ENCODE measurements at places on chromosomes 2 and 18.

DNA sequence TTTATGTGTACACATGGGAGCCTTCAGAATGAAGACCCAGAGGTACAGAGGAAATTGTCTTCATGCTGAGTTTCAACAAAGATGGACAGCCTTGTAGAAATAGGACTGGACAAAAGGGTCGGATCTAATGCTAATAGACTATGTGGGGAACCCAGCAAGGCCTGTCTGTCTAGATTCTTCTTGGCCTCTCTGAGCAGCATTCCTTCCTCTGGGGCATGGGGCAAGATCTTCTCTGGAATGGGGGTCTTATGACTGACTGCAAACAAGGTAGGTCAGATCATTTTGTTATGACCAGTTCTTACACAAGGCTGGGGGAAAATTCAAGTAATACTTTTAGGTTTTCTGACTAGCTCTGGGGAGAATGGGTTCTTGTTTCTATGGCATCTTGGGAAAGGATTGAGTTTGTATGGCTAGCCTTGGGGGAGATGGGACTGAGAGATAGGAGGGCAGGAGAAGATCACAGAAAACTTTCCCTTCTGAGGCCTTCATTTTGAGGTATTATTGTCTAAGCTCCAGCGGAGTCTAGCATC, 14.3 kb downstream of the SPATA3 start:
- no peak for DNase-seq

GRCh38 chr2:105329197-105329554, 359 bp downstream of the TGFBRAP1 start:
- no peak for DNase-seq

- DNase-seq: no peak
Measured at GRCh38 chr2:60710707-60711106, 45.4 kb upstream of the PAPOLG start.

GRCh38 chr2:205556357-205556756, 125.9 kb upstream of the NRP2 start:
- no peak for DNase-seq

DNA sequence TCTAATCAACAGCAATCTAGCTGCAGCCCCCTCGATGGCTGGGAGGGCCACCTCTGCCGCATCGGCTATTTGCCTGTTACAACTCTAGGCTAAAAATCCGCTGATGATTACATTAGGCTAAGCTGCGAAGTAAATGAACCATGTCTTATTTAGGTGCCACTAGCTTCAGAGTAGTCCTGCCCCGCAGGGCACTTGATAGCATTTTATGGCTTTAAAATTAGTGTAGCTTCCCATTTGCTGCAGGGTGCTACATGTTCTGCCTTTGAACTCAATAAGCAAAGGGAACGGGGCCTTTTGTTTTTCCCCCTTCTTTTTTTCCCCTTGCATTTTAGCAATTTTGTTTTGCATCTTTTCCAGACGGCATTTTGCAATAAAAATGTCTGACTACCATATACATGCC, 270.2 kb downstream of the GBX2 start:
- no peak for DNase-seq

DNA sequence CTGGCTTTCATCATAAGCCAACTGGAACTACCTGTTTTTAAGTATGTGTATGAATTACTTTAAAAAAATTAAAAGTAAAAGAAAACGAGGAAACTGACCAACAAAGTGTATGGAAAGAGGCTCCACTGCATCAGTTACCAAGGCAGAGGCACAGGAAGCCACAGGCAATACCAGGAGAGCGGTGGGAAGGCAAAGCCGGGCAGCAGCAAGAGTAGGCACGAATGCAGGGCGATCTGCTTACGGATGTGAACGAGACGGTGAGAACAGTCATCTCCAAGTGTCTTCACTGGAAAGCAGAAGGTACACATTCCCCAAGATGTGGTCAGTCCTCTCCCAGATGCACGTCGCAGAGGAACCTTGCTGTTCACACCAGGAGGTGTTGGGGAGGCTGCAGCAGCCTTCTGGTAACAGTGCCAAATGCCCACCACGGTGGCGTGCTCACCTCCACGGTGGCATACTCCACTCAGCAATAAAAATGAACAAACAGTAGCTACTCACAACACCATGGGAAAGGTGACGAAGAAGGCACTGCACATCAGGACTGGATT, 43.1 kb downstream of the HS6ST1 start:
- no peak for DNase-seq

DNA sequence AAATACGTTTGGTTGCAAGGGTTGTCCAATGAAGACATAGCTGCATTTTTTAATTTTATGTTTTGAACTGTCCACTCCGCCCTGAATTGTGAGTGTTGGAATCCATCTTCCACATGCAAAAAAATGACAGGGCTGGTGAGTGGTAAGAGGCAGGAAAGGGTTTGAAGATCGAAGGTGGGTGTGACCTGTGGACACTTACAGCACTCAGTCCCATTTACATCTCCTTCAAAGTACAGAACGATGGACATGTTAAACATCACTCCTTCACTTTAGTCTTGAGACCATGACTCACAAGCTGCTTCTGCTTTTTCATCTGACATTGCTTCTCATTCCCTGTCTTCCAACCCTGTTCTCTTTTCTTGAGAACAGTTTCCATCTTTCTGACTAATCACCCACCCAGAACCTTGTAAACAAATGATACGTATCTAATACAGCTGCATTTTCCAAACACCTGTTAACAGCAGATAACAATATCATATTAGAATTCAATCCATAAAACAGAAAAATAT, 179.3 kb downstream of the ZNF516 start:
- DNase-seq: no peak

DNA sequence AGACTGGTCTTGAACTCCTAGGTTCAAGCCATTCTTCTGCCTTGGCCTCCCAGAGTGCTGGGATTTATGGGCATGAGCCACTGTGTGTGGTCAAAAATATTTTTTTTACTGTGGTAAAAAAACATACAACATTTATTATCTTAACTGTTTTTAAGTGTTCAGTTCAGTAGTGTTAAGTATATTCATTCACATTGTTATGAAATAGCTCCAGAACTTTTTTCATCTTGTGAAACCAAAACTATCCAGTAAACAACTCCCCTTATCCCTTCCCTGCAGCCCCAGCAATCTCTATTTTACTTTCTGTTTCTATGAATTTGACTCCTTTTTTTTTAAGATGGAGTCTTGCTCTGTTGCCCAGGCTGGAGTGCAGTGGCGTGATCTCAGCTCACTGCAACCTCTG, 9.3 kb downstream of the RMC1 start:
- no peak for DNase-seq

DNA sequence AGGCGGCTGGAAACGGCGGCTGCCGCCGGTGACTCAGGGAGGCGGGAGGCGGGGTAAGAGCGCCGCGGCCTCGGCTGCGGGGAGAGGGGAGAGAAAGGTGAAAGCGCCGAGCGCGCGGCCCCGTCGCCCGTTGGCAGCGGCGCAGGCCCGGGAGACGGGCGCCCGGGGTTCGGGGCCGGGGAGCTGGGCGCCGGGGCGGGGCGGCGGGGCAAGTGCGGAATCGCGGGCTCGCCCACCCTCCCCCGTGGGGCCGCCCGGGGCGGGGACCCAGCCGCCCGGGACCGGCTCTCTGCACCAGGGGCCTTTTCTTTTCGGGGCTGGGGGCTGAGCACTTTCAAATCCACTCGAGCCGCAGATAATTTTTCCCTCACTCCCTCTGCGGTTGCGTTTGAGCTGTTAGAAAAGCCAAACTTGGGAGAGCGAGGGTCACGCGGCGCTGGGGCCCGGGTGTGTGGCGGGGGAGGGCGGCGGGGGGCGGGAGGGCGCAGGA, 266 bp downstream of the KDM3A start:
- DNase-seq: no peak
